Glutamatergic neuron (in vitro differentiated cells): ENCODE measurements at places on chromosomes 4 and X.
A peak's percentile ranks its signal among the peaks of the same experiment; 100 is the strongest.

GRCh38 chr4:126386512-126386911 is 1071.8 kb downstream of the FAT4 start:
- no peaks in the 10 kb centered on the region for H3K4me1 ChIP-seq
- H3K27me3 ChIP-seq, result no peaks in the 10 kb centered on the region
- no peak overlapping the region for H3K4me3 ChIP-seq
- H3K27ac ChIP-seq, result no peak overlapping the region

DNA sequence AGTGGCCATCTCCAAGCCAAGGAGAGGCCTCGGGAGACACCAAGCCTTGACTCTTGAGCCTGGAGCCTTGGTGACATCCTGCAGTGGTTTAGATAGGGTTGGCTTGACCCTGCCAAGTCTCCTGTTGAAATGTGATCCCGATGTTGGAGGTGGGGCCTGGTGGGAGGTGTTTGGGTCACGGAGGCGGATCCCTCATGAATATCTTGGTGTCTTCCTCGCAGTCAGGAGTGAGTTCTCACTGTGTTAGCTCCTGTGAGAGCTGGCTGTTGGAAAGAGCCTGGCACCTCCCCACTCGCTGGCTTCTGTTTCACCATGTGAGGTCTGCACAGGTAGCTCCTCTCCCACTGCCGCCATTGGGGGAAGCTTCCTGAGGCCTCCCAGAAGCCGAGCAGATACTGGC is 38.8 kb downstream of the ADRA2C start:
- peaks cover 4% of the 10 kb centered on the region for H3K27me3 ChIP-seq
- H3K27ac ChIP-seq, result no peak overlapping the region
- H3K4me1 ChIP-seq, result peaks cover 12% of the 10 kb centered on the region
- H3K4me3 ChIP-seq, result no peak overlapping the region
- DNase-seq, result no peak

GRCh38 chr4:112206431-112206830 is 25.2 kb upstream of the AP1AR start:
- H3K4me1 ChIP-seq, result no peaks in the 10 kb centered on the region
- H3K27me3 ChIP-seq, result no peaks in the 10 kb centered on the region
- H3K4me3 ChIP-seq, result no peak overlapping the region
- no peaks in the 10 kb centered on the region for H3K36me3 ChIP-seq
- no peak overlapping the region for H3K27ac ChIP-seq
- no peak for DNase-seq

- H3K4me1 ChIP-seq, result peaks cover 9% of the 10 kb centered on the region
- H3K27ac ChIP-seq, result no peak overlapping the region
- H3K27me3 ChIP-seq, result no peaks in the 10 kb centered on the region
- no peak for DNase-seq
- no peaks in the 10 kb centered on the region for H3K36me3 ChIP-seq
- H3K4me3 ChIP-seq, result no peak overlapping the region
Observed at GRCh38 chrX:10819973-10820372, 199.6 kb upstream of the MID1 start.

- DNase-seq, result no peak
- no peak overlapping the region for H3K4me3 ChIP-seq
- H3K27ac ChIP-seq, result no peak overlapping the region
- H3K4me1 ChIP-seq, result no peaks in the 10 kb centered on the region
- no peaks in the 10 kb centered on the region for H3K36me3 ChIP-seq
Observed at GRCh38 chrX:17040711-17041110, 94.3 kb downstream of the REPS2 start.

DNA sequence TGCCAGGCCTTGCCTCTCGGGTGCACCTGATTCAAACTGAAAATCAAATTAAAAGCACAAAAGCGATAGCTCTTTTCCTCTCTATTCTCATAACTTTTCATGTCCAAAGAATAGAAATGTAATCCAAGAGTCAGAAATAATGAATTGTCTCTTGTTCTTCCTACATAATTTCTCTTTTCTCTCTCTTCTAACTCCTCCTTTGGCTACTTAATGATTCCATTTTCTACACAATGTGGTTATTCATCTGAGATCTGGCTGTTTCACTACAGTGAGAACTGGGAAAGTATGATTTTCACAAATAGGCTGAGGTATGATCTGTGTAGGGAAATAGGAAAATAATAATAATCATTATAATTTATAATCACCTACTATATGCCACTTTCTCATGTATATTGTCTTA is 703.5 kb downstream of the PDHA2 start:
- no peak overlapping the region for H3K4me3 ChIP-seq
- no peaks in the 10 kb centered on the region for H3K36me3 ChIP-seq
- H3K27ac ChIP-seq, result no peak overlapping the region

- H3K27ac ChIP-seq, result no peak overlapping the region
- peaks cover 2% of the 10 kb centered on the region for H3K27me3 ChIP-seq
- H3K36me3 ChIP-seq, result peaks cover 6% of the 10 kb centered on the region
- no peak overlapping the region for H3K4me3 ChIP-seq
- no peak for DNase-seq
- H3K4me1 ChIP-seq, result peaks cover 6% of the 10 kb centered on the region
Observed at GRCh38 chr4:81408341-81408740, 63.4 kb downstream of the RASGEF1B start.

- H3K27me3 ChIP-seq, result no peaks in the 10 kb centered on the region
- no peak overlapping the region for H3K4me3 ChIP-seq
- H3K4me1 ChIP-seq, result no peaks in the 10 kb centered on the region
- no peak overlapping the region for H3K27ac ChIP-seq
- no peak for DNase-seq
Observed at GRCh38 chrX:29315931-29316330, 728.7 kb downstream of the IL1RAPL1 start.

DNA sequence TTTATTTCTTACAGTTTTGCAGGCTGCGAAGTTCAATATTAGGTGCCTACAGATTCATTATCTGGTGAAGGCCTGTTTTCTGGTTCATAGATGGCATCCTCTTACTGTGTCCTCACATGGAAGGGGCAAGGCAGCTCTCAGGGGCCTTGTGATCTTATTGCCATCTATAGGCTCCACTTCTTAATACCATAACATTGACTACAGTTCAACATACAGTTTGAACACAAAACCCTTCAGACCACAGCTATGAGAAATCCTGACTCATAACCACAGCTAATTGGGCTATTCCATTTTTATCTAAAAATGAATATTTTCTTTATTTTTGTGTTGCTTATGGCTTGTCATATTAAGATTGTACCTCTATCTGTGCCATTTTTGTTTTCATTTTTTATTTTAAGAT is 72.3 kb downstream of the STAG2 start:
- H3K4me3 ChIP-seq, result no peak overlapping the region
- no peaks in the 10 kb centered on the region for H3K36me3 ChIP-seq
- H3K27ac ChIP-seq, result no peak overlapping the region
- DNase-seq, result no peak
- H3K27me3 ChIP-seq, result no peaks in the 10 kb centered on the region

DNA sequence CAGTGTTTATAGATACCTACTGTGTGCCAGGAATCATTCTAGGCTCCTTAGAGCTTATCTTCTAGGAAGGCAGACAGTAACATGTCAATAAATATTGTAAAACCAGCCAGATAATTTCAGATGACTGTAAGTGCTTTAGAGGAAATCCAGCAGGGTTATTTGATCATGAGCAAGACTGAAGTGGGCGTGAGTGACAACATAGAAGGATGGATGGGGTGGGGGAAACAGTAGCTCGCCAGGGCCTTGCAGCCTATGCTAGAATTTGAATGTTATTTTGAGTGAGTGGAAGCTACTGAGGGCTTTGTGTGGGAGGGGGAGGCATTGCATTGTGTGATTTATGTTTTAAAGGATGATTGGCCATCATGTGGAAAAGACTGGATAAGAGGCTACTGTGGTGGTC is 6.7 kb downstream of the SRD5A3 start:
- no peaks in the 10 kb centered on the region for H3K4me1 ChIP-seq
- H3K27me3 ChIP-seq, result no peaks in the 10 kb centered on the region
- no peak for DNase-seq
- H3K27ac ChIP-seq, result no peak overlapping the region
- H3K36me3 ChIP-seq, result peaks cover 14% of the 10 kb centered on the region

GRCh38 chrX:397575-397974 is 10.9 kb upstream of the PPP2R3B start:
- peak; percentile 81 for DNase-seq
- peaks cover 4% of the 10 kb centered on the region for H3K4me1 ChIP-seq
- H3K27me3 ChIP-seq, result peaks cover 5% of the 10 kb centered on the region

- no peak overlapping the region for H3K27ac ChIP-seq
- peaks cover 14% of the 10 kb centered on the region for H3K27me3 ChIP-seq
- DNase-seq, result peak; percentile 74
- H3K4me3 ChIP-seq, result no peak overlapping the region
- H3K4me1 ChIP-seq, result peaks cover 1% of the 10 kb centered on the region
- peaks cover 5% of the 10 kb centered on the region for H3K36me3 ChIP-seq
Observed at GRCh38 chr4:683982-684622, 4.8 kb downstream of the SLC49A3 start.

DNA sequence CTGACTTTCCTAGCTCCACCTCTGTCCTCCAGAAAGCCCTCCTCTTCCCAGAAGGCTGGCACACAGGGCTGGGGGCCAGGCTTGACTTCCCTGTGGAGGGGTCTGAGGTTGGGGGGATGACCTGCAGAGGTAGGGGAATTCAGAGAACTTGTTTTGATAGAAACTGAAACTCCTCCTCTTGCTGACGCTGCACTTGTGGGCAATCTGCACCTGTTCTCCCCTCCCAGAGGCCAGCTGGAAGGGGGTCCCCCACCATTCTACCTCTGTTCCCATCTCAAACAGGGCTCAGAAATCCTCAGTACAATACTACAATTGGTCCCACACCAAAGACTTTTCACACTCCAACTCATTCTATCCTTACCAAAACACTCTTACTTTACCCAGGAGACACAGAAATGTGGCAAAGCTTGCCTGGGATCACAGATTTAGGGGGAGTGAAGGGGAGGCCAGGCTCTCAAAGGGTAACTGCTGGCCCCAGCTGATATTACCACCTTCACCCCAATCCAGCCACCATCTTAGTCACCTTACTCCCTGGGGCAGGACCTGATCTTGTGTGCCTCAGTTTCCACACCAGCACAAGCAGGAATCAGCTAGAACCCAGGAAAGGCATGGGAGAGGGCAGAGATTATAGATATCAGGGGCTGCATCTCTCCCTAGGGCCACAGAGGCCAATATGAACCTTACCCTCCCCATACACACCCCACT is 18.5 kb downstream of the OTUD5 start:
- H3K27ac ChIP-seq, result no peak overlapping the region
- peaks cover 11% of the 10 kb centered on the region for H3K4me1 ChIP-seq
- H3K36me3 ChIP-seq, result no peaks in the 10 kb centered on the region
- DNase-seq, result no peak

- H3K27me3 ChIP-seq, result peaks cover 2% of the 10 kb centered on the region
- H3K4me1 ChIP-seq, result peaks cover 11% of the 10 kb centered on the region
- no peak overlapping the region for H3K4me3 ChIP-seq
- H3K36me3 ChIP-seq, result no peaks in the 10 kb centered on the region
- no peak overlapping the region for H3K27ac ChIP-seq
- no peak for DNase-seq
Observed at GRCh38 chr4:184395451-184395917, 78.9 kb downstream of the IRF2 start.

DNA sequence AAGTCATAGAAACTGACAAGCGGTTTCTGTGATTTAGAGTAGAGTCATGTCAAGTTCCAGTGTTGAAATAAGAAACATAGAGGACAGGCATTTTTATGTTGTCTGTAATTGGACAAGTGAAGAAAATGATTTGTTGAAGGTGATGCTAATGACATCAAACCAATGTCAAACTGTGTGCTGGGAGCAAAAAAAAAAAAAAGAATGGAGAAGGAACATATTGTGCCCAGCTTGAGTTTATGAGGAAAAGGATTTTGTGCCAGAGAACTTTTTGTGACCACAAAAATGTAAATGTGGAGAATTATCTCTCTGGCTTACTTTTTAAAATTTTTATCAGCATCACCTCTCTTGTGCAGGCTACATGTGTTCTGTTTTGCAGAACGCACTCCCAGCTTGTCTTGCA is 495.7 kb downstream of the RAPGEF2 start:
- peaks cover 7% of the 10 kb centered on the region for H3K4me1 ChIP-seq
- H3K27ac ChIP-seq, result no peak overlapping the region
- H3K4me3 ChIP-seq, result no peak overlapping the region
- DNase-seq, result no peak
- no peaks in the 10 kb centered on the region for H3K36me3 ChIP-seq

- H3K4me3 ChIP-seq, result no peak overlapping the region
- no peaks in the 10 kb centered on the region for H3K27me3 ChIP-seq
- no peak overlapping the region for H3K27ac ChIP-seq
- no peak for DNase-seq
- no peaks in the 10 kb centered on the region for H3K4me1 ChIP-seq
Observed at GRCh38 chr4:124288706-124289486, 423.6 kb downstream of the ANKRD50 start.

DNA sequence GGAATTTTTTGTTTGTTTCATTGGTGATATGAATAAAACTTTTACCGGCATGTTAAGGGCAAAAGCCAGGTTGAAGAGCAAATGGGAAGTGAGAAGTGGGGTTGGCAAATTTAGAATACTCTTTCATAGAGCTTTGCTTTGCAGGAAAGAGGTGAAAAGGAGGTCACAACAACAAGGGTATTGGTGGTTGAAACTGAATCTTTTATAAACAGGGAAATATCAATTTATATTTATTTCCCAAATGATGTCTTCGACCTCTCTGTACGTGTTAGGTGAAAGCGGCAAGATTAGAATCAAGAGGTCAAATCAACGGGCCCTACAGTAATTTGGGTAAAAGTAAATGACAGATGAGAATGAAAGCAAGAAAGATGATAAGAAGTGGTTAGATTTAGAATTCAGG is 3.4 kb downstream of the SMR3A start:
- no peak overlapping the region for H3K4me3 ChIP-seq
- no peaks in the 10 kb centered on the region for H3K36me3 ChIP-seq
- H3K27ac ChIP-seq, result no peak overlapping the region

DNA sequence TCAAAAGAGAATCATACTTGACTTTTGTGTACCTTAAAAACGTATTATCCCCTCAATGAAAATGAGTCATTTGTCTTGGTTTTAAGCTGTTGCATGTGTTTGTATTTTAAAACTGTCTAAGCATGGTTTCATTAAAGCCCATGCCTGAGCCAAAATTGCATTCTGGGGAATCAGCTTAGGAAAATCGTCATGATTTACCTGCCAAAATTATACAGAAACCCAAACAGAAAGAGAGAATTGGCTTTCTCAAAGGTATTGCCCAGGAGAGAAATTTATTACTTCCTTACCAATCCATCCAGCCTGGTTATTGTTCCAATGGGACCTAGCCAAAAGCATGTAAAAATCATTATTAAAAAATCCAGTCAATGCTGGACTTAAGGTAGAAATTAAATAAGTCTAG is 37.6 kb downstream of the GPR174 start:
- no peak overlapping the region for H3K27ac ChIP-seq
- no peak for DNase-seq
- no peaks in the 10 kb centered on the region for H3K27me3 ChIP-seq
- no peak overlapping the region for H3K4me3 ChIP-seq
- H3K4me1 ChIP-seq, result no peaks in the 10 kb centered on the region

DNA sequence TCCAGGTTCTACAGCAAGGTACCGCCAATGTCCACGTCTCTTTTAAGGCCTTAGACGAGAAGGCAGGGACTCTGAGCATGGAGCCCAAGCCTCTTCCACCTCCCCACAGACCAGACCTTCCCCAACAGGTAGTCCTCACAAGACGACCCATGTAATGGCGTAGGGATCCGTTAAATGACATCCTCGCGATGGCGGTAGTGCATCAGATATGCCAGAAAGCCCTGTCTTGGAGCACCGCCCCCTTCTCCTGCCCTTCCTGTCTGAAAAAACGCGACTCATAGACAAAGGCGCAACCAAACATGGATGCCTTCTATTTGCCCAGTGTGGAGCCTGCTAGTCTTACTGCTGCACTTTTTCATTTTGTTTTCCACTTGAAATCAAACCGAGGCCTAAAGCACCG is 185.4 kb downstream of the OR13H1 start:
- H3K36me3 ChIP-seq, result peaks cover 5% of the 10 kb centered on the region
- no peak overlapping the region for H3K27ac ChIP-seq
- DNase-seq, result no peak
